H9 (cell line): ENCODE measurements at places on chromosomes 16 and 17. TPM values are rescaled to one million over a fixed set of nuclear protein-coding genes. Genes with fewer than 3 reads are reported as not detected.

NDUFAB1 gene
- 183 and 192 TPM in 2 replicates for total RNA-seq

- no peak for DNase-seq
These were observed 34.1 kb downstream of the ACSM2A start for GRCh38 chr16:20485408-20485807.

DNA sequence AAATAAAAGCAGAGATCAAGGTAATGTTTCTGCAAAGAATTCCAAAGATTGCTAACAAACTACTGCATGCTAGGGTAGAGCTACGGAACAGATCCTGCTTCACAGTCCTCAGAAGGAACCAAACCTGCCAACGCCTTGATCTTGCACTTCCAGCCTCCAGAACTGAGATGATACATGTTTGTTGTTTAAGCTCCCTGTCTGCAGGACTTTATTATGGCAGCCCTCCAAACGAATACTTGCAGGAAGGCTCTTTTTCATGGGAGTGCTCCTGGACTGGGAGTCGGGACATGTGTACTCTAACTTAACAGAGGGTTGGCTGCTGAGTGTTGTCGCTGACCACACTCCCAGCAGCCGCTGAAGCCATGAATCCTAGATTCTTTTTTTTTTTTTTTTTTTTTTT lies 808.8 kb upstream of the EEF2KMT start:
- DNase-seq: no peak

GRCh38 chr16:86082418-86083030 lies 183.6 kb downstream of the IRF8 start:
- no peak for DNase-seq

DNA sequence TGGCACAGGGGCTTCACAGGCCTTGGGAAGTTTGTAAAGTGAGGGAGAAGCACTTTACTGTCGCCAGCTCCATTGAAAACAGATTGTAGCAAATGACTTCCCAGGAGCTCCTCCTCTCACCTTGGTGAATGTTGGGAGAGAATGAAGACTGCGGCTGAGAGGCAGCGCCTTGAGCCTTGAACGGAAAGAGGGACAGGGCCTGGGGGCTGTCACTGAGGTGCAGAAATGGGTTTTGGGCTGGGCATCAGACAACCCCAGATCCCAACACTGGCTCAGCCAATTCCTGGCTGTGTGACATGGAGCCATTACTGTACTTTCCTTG lies 603 bp upstream of the MRTFB start:
- no peak for DNase-seq

DNA sequence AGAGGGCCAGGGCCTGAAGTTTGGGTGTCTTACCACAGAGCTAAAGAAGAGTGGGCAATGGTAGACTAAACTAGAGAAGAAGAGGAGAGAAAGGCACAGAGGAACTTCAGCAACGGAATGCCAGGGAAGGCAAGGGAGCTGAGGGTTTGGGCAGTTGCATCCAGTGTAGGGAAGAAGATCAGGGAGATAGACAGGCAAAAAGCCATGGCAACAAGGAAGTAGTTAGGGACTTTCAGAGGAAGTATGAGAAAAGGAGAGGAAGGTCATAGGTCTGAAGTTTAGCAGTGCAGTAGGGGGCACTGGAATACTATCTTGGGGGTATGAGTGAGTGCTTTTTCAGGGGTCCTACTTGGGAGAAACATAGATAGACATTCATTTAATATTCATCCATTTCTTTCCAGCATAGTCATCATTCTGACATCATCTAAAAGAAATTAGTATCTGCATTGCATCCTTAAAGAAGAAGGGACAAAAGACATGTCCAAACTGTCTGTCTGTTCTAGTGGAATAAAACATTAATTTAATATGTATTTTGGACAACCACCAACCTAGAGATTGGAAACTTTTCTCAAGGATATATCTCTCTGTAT lies 2.2 kb upstream of the NF1 start:
- DNase-seq: no peak

DNA sequence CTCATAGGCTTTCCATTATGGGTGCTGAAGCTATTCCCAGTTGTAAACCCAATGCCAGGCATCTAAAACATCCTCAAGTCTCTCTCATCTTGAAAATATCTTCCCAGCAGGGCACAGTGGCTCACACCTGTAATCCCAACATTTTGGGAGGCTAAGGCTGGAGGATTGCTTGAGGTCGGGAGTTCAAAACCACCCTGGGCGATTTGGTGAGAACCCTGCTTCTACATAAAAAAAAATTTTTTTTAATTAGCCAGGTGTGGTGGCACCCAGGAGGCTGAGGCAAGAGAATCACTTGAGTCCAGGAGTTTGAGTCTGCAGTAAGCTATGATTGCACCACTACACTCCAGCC lies 13.0 kb upstream of the EEF2K start:
- no peak for DNase-seq

DNA sequence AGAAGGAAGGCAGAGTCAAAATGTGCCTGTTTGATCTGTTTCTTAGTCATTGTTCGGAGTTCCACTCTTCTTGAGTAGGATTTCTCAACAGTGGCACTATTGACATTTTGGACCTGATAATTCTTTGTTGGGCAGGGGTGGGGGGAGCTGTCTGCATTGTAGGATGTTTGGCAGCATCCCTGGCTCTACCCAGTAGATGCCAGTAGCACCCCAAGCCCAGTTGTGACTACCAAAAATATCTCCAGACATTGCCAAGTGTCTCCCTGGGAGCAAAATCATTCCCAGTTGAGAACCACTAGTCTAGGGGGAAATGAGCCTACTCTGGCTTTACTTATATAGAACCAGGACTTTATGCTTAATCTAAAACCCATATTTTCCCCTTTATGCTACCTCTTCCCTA lies 1.1 kb upstream of the GFOD2 start:
- no peak for DNase-seq

C1QTNF1 gene
- 0.55 and 0.96 TPM in 2 replicates for total RNA-seq

TBC1D3G gene
- not detected in 2 replicates for total RNA-seq

KRT25 gene
- not detected in 2 replicates for total RNA-seq

GRCh38 chr16:9125658-9126505 lies 34.4 kb downstream of the HAPSTR1 start:
- no peak for DNase-seq

PPL gene
- total RNA-seq: 28.2 and 29.2 TPM in 2 replicates

DNA sequence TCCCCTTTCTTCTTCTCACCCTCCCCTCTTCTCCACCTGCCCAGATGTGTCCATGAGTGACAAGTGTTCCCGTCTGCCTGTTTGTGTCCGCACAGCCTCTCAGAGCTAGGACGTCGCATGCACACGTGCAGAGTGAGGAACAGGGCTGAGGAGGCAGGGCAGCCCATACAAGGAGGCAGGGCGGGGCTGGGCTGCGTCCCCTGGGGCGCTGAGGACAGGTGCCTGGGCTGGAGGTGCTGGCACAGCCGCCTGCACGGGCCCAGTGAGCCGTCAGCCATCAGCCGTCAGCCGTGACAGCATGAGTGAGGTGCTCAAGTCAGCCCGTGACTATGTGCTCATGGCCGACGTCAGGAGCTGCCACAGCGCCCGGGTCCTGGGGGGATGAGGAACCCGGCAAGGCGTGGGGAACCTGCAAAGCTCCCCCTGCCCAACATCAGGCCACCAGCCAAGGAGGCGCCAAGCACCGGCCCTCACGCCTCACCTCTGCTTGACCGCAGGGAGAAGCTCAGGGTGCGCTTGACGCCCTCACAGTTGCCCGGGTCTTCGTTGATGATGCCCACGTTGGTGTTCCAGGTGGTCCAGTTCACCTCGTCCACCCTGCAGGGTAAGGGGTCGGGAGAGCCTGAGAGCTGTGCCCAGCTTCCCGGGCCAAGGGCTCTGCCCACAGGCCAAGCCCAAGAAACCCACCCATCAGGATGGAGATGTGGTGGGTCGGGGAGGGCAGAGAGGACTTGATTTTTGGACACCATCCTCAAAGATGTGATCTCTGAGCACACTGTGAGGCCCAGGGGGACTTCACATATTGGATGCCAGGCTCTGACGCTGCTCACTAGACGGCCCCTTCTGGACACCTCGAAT lies 13.7 kb upstream of the TRPV3 start:
- no peak for DNase-seq

DNA sequence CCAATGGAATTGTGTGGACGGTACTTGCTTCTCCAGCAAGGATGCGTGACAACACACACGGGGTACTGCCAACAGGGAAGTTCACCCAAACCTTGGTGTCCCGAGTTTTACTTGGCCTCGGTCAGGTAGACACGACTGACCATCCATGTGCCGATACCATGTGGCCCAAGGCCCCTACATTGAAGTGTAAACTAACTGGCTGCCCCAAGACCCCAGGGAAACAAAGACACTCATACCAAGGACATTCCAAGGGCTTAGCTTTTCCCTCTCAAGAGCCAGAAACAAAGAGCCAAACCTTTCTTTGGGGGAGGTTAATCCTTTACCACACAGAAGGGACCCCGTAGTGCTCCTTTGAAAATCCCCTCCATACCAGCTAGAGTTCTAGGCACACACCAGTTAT lies 215.9 kb upstream of the TNRC6C start:
- DNase-seq: no peak

- DNase-seq: peak; percentile 85
These were observed 10.4 kb upstream of the HOXB13 start for GRCh38 chr17:48738803-48739526.

SPN gene
- total RNA-seq: 0.77 and 1.1 TPM in 2 replicates

GRCh38 chr17:59848778-59849177 lies 44.0 kb downstream of the TUBD1 start:
- no peak for DNase-seq

SLC5A10 gene
- total RNA-seq: not detected in 2 replicates

GRCh38 chr16:68417711-68418301 lies 30.5 kb downstream of the SMPD3 start:
- DNase-seq: no peak

DNA sequence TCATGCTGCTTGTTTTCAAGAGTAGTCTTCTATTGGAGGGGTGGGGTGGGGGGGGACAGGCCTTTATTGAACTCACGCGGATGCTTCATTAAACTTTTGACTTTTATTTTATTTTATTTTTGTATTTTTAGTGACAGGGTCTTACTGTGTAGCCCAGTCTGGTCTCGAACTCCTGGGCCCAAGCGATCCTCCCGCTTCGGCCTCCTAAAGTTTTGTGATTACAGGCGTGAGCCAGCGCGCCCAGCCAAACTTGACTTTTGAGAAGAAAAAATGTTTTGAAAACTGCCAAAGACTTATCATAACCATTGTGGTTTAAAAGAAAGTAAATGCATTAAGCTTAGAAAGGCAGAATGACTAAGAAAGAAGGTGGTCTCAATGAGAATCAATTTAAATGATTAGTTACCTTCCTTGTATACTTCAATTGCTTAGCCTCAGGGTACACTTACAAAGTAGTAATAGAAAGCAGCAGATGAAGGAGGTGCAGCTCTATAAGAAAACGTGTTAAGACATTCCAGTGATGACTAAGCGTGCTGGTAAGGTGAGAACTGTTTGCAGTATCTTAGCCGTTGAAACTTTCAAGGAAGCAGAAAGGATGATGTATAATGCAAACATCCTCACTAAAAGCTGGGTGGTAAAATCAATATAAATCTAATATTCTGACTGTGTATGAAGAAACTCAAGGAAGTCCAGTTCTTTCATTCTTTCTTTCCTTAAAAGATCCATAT lies 1.2 kb downstream of the AP2B1 start:
- DNase-seq: no peak
